NCI-H345 (cell line): ENCODE measurements at places on chromosomes 11 and 22.

DNA sequence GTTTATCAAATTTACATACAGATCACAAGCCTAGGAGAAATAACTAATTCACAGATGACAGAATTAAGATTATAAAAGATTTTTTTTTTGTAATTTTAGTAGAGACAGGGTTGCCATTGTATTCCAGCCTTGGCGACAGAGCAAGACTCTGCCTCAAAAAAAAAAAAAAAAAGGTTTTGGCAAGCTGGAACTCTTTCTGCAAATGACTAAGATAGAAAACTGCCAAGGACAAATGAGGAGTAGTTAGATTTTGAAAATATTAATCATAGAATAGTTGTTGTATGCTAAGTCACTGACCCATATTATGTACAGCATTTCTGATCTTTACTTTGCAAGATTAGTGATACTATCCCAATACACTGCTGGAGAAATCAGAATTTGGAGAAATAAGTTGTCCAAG, 99.2 kb downstream of the C11orf65 start:
- no peak for DNase-seq

GRCh38 chr22:40452730-40453487, 82.5 kb downstream of the SGSM3 start:
- peak; percentile 24 for DNase-seq

- no peak for DNase-seq
Measured at GRCh38 chr22:44328326-44328725, 15.6 kb upstream of the SHISAL1 start.

- no peak for DNase-seq
Measured at GRCh38 chr11:44399968-44400367, 90.0 kb upstream of the ALX4 start.

DNA sequence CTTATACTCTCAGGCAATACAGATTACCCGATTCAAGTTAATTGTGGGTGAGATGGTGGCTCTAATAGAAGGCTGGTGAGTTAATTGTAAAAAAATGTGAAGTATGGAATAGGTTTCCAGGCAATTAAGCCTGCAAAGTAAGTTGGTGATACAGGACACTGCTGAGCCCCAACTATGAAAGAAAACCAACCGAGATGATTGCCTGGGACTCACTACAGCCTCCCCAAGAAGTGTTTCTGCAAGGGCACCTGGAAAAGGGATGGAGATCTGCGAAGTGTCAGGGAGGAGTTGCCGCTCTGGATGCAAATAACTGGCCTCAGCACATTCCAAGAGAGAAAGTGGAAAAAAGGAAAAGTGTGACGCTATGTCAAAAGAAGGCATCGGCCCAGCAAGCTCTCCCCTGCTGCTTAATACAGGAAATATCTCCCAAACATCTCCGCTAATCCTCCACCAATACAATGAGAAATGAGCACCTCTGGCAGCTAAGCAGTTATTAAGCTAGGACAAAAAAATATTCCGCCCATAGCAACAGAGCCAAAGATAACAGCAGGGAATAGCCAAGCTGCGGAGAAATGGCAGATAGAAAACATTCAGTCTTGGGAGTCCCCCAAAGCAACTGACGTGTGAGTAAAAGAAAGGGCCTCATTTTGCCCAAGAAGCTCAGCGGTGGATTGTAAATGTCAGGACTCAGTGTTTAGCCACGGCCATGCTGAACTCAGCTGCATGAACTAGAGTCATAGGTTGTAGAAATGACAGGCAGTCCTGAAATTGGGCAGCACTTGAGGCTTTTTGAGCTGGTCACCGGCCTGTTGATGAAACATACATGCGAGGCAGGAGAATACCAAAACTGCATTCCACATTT, 133.7 kb downstream of the SNX19 start:
- no peak for DNase-seq

DNA sequence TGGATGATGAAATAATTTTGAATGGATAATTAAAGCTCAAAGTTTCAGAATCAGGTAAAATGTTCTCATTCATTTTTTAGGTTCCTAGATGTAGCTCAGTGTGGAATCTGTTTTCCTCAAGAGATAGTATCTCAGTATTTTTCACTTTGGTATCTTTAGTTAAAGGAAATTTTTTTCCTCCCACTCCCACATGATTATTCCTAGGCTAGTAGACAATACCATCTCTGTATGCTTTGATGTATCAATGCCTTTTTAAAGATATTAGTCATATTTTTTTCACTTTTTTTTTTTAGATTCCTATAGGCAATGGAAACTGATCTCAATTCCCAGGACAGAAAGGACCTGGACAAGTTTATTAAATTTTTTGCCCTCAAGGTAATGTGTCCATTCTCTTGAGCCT, 26.6 kb downstream of the ATG13 start:
- DNase-seq: no peak

DNA sequence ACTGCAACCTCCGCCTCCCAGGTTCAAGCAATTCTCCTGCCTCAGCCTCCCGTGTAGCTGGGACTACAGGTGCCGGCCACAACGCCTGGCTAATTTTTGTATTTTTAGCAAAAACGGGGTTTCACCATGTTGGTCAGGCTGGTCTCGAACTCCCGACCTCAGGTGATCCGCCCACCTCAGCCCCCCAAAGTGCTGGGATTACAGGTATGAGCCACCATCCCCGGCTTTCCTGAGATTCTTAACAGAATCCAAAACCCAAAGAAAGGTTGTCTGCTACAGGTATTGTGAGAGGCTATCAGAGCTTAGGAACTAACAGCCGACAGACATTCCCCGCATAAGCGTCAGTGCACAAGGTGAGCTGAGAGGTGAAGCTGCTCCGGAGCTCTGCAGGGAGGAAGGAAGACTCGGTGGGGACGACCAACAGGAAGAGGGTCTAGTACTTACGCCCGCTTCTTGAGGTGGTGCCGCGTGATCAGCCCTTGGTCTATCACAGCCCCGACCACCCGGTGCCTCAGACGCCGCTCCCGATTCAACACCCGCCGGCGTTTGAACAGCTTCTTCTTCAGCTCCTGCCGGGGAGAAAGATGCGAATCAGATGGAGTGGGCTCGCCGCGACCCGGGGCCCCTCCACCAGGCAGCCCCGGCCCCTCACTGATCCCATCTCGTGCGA, 470 bp downstream of the C11orf98 start:
- peak; percentile 62 for DNase-seq
